Kasumi-1 (cell line): ENCODE measurements at places on chromosomes 2 and 18.

GRCh38 chr18:75679331-75679730, 251.8 kb upstream of the SMIM21 start:
- DNase-seq, result no peak

DNA sequence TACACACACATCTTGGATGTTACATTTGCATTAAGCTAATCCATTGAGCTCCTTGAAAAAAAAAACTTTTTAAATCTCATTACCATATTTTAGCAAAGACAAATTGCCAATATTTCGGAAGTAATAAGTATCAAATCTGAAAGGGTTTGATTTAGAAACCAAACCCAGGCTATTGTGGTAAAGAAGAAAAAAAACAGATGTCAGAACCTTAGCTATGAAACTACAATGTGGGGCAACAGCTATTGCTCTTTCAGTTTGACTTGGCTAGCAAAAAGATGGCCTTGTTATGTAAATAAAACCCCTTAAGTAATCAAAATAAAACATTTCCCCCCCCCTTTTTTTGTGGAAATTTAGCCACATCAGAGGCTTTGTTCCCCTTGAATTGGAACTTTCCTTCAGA, 41.2 kb upstream of the REG3A start:
- DNase-seq, result no peak

- no peak for DNase-seq
These were observed 55.9 kb downstream of the FN1 start for GRCh38 chr2:215379948-215380347.

GRCh38 chr2:1704631-1705556, 39.4 kb downstream of the PXDN start:
- DNase-seq, result no peak

GRCh38 chr2:140759426-140760156, 1371.2 kb downstream of the LRP1B start:
- DNase-seq, result no peak

DNA sequence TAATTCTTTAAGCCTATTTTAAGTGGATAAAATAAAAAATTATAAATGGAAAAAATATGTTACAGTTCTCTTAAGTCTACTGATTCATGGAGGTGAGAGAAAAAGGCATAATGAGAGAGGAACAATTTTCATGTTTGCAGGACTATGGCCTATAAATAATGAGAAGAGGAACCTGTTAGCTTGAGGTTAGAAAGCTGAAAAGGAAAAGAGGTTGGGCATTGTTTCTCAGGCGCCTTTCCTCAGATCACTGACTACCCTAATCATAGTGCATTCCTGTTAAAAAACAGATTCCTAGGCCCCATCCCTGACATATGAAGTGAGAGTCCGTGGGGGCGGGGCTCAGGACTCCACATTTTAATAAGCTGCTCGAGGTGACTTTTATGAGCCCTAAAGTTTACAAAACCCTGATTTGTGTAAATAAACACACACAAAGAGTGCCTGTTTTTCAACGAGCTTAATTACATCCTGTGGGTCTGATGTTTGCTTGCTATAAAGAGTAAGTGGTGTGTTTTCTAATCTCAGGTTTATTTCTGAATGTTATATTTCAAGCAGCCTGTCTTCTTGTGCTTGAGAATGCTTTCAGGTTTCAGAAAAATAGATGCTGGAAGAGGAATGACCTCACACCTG, 335.5 kb downstream of the CLIP4 start:
- peak; percentile 21 for DNase-seq

DNA sequence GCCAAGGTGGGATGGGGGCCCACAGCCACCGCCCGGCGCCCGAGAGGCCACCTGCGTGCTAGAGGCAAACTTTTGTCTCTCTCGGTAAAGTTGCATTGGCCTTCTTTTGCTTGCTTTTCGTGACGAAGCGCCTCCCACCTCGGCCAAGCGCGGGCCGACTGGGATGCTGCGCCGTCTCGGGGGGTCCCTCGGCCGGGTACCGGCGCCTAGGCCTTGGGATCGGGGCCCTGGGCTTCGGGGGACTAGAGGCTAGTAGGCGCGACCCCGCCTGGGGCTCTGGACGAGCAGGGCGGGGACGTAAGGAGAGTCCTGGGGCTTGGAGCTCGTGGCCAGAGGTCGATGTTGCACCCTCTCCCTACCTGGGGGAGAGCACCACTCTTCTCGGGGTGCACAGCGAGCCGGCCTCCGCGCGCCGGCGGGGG, 545 bp downstream of the GLI2 start:
- DNase-seq, result no peak

DNA sequence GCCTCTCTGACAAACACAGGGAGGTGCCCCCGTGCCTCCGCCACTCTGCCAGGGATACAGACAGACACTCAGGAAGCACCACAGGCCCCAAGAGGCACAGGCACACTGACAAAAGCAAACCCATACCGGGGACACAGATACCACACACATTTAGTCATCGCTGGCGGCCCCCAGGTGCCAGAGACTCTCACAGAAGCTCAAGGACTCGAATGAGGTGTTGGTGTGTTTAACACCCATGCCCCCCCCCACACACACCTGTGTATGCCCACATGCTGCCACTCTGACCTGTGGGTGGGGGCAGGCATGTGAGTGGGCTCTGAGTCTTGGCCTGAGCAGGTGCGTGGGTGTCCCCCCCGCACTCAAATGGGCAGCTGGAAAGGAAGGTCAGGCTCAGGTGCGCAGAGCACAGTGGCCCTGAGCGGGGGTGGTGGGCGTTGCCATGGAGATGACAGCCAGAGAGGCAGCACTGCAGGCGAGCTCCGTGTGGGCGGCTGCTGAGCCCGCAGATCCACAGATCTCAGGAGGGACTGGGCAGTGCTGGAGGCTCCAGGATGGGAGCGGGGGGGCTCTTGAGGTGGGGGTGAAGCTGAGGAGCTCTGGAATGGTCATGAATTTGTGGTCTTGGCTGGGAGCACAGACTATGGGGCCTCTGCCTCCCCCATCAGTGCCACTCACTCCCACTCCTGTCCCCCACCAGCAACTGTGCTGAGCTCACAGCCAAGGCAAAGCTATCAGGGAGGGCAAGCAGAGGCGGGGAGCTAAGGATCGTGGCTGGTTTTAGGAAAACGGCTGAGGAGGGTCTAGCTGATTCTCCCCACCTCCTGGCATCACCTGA, 73.9 kb upstream of the TAF1B start:
- DNase-seq, result no peak

GRCh38 chr2:61471905-61472805, 1.3 kb upstream of the USP34 start:
- no peak for DNase-seq

DNA sequence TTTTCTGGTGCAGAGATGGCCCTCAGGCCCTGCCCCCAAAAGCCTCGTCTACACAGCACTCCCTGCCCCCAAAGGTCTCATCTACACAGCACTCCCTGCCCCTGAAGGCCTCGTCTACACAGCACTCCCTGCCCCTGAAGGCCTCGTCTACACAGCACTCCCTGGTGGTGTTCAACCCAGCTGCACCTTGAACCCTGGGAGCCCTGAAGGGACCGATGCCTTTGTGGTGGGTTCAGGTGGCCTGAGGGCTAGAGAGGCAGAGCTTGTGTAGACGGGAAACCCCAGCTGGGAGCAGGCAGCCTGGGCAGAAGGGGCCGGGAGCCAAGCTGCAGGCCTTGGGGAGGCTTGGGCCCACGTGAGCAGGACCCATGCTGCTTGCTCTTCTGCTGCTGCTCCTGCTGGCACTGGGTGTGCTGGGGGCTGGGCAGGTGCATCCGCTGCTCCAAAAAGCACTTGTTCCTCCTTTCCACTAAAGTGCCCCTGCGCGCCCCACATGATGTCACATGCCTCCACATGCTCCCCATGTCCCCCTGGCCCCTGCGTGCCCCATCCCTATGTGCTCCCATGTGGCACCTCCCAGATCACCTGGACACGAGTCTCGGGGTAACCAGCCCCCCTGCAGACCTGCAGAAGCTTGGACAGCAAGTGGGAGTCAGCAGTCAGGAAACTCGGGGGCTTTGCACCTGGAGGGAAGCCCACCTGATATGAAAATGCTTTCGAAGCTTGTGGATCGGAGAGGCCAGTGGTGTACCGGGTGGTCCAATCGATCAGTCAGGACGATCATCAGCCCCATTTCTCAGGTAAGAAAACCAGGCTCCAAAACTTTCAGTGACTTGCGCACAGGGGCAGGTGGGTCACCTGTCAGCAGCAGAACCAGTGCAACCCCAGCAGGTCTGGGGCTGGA, 94.9 kb upstream of the CTDP1 start:
- no peak for DNase-seq

GRCh38 chr18:52415131-52415530, 75.1 kb downstream of the DCC start:
- DNase-seq, result no peak

DNA sequence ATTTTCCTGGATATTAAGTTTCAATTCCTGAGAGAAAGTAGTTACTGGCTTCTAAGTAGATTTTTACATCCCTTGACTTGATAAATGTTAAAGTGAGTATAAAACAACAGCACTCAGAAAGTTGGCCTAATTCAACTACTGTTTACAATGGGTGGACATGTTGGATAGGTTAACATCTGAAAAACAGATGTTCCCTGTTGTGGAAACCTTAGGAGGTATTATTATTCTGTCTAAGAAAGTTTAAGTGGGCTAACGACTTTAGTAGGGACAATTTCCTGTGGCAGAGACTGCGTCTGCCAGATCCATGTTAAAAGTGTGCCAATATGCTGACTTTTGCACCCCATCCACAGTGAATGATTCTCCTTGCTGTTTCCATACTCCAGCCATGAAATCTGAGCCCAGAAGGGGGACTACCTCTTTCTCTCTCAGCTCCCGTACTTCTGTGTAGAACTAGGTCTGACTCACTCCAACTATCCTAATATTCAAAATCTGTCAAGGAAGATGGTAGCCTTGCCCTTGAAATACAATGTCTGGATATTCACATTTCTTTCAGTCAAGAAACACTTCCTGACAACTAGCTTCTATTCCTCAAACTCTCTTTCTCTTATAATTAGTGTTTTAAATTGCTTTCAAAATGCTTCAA, 327.5 kb upstream of the HNRNPA3 start:
- DNase-seq, result no peak

DNA sequence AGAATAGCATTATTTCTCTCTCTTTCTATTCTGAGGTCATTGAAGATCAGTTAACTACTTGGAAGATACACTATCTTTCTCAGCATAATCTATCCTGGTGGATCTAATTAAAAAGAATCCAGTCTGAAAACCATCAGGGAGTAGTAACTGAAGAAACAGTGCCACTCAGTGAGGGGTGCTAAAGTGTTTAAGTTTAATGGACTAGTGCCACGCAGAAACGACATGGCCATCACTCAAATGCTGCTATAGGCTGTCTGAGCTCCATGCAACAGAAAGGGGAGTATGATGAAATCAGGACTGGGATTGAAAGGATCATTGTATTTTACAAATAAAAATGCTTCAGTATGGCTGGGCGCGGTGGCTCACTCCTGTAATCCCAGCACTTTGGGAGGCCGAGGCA, 23.3 kb downstream of the LRRC30 start:
- DNase-seq, result no peak

- DNase-seq, result no peak
These were observed 262.5 kb downstream of the TGIF1 start for GRCh38 chr18:3712491-3712890.

DNA sequence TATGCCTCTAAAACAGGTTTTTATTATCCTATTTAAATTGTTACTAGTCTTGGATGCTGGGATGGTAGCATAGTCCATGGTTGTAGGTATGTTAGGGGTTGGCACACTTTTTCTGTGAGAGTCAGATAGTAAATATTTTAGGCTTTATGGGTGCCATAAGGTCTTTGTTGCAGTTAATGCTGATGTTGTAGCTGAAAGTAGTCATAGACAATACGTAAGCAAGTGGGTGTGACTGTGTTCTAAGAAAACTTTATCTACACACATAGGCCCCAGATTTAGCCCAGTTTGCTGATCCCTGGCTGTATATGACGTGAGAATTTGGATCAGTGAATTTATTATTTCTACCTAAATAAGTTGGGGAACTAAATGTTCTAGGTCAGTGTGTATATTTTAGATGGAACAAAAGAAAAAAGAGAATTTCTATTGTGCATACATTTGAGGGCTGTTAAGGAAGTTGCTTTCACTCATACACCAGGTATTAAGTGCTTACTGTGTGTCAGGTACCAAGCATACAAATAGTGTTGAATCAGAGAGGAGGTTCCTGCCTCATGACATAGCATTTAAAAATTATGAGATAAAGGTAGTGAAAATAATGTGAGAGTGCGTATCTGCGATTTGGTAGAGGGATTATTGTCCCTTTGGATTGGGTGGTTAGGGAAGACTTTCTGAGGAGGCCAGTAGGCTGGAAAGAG, 39.4 kb downstream of the AGFG1 start:
- no peak for DNase-seq

- DNase-seq, result no peak
These were observed 1117.0 kb downstream of the DSC3 start for GRCh38 chr18:29925566-29925965.

DNA sequence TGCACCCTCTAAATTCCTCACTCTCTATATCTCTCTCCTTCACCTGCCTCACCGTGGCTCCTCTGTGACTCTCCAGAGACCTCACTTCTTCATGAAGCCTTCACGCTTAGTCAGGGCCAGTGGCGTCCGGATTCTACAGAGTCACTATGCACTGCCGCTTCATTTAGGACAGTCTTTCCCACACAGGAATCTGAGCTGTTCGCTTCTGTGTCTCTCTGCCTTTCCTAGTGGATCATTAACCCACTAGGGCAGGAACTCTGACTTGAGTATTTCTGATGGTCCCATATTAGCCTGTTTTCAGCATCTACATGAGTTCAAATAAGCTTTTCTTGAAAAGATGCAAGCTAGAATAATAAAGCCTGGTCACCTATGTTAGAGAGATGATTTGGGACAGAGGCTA, 180.2 kb upstream of the DOK6 start:
- DNase-seq, result no peak

GRCh38 chr2:190789074-190790004, 91.3 kb upstream of the GLS start:
- DNase-seq, result no peak

- DNase-seq, result no peak
These were observed 915.4 kb downstream of the DCDC2C start for GRCh38 chr2:4618630-4619228.

- DNase-seq, result no peak
These were observed 15.9 kb downstream of the SERPINE2 start for GRCh38 chr2:224023188-224023587.
